Activated T-cell treated with anti-CD3 and anti-CD28 coated beads, Interleukin-2, amount 50 U/mL, for 48 hours (primary cell): ENCODE measurements at places on chromosomes 4 and X.
A peak's percentile ranks its signal among the peaks of the same experiment; 100 is the strongest.

DNA sequence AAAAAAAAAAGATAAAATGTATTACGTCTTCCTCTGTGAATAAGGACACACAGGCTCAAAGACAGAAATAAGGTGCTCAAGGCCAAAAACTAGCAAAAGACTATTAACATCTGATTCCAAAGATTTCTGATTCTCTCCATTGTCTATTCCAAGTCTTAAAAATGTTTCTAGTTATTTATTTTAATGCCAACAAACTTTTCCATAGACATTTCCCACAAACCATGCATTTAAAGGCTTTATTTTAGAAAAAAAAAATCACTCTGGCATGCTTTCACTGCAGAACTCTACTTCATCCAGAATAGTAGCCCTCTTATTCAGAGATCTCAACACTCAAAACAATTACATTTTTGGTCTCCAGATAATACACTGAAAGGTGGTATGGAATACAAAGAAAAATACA is 545.0 kb upstream of the TENM3 start:
- no peak for DNase-seq

DNA sequence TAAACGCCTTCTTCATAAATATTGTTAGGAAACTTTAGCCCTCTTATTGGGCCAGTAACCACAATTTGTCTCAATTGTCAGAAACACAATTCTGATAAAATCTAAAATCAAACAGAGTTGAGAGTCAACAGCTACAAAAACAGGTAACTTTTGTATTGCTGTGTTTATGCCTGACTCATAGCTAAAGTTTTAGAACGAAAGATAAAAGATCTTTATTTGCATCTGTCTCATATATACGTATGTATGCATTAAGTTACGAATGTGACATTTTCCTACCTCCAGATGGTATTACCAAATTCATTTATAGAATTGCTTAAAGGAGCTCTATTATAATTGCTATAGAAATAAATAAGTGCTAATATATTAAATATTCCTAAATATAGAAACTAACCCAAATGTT is 887.9 kb upstream of the NDST4 start:
- no peak for DNase-seq

- DNase-seq, result no peak
Measured at GRCh38 chr4:42078184-42078801, 74.2 kb downstream of the BEND4 start.

- DNase-seq, result peak; percentile 24
Measured at GRCh38 chr4:143337600-143338287, 1.1 kb downstream of the GAB1 start.

- no peak for DNase-seq
Measured at GRCh38 chr4:100489305-100489704, 28.5 kb downstream of the EMCN start.

- DNase-seq, result no peak
Measured at GRCh38 chr4:22187203-22187820, 238.7 kb upstream of the KCNIP4 start.

GRCh38 chrX:77167993-77168392 is 279.2 kb upstream of the FGF16 start:
- DNase-seq, result no peak
